ENCODE measurements at places on chromosomes 11 and 22. TPM values are rescaled to one million over a fixed set of nuclear protein-coding genes. Genes with fewer than 3 reads are reported as not detected.

DNA sequence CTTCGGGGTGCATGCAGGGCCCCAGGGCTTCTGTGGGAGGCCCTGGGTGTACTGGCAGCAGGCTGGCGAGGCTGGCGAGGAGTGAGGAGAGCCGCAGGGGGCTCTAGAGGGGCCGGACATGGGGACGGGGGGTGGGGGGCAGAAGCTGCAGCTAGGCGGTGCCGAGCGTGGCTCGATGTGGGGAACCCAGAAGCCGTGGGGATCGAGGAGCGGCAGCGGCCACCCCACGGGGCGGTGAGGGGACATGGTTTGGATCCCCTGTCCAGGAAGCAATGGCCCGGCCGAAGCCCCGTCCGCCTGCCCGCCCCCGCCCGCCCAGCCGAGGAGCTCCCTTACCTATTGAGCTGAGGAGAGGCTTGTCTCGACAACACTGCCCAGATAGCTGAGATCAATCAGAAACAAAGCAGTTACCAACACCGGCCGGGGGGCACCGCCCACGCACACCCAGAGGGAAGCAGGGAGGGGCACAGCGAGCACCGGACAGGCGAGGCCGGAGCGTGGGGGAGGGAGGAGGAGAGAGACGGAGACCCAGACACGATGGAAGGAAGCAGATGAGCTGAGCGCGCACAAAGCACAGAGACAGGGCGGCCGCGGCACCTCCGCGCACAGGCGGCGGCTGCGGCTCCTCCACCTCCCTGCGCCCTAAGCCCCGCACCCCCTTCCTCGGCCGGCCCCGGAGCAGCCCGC, 38.7 kb downstream of the IGSF9B start:
- no peaks in the 10 kb centered on the region for H3K27me3 ChIP-seq
- no peak overlapping the region for H3K4me3 ChIP-seq
- H3K36me3 ChIP-seq, result no peaks in the 10 kb centered on the region
- no peak overlapping the region for H3K27ac ChIP-seq
- no peaks in the 10 kb centered on the region for H3K4me1 ChIP-seq
- no peak for DNase-seq

The SLC2A11 gene
- total RNA-seq, result 8.0 TPM

DNA sequence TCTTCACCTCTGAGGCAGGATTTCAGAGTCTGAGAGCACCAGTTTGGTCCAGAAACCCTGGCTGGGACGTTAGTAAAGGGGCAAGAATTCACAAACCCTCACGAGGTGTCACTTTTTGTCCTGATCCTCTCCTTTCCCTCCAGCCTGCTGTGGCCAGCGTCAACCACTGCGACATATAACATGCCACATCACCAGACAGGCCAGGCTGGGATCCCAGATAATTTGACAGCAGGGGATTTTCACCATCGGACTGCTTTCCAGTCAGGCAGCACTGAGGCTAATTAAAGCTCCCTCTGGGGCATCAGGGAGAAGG, 36.8 kb upstream of the RBFOX2 start:
- H3K4me3 ChIP-seq, result peak overlapping the region; percentile 78
- DNase-seq, result no peak

The DBX1 gene
- not detected for total RNA-seq

The MS4A4A gene
- not detected for total RNA-seq

GRCh38 chr11:111512296-111513239, at the start of gene BTG4:
Gene BTG4, minus strand, starts transcription at chr11:111512386. Its CDS starts 13,610 bp downstream, at chr11:111498776.
- H3K36me3 ChIP-seq, result no peaks in the 10 kb centered on the region
- H3K4me3 ChIP-seq, result no peak within 1 kb of the TSS
- no peak within 1 kb of the TSS for H3K27ac ChIP-seq
- no peak for DNase-seq

The ACR gene
- total RNA-seq, result not detected

- H3K4me3 ChIP-seq, result no peak overlapping the region
- H3K27me3 ChIP-seq, result no peaks in the 10 kb centered on the region
- H3K4me1 ChIP-seq, result no peaks in the 10 kb centered on the region
- no peak for DNase-seq
Measured at GRCh38 chr11:44116234-44116830, 20.9 kb downstream of the EXT2 start.

DNA sequence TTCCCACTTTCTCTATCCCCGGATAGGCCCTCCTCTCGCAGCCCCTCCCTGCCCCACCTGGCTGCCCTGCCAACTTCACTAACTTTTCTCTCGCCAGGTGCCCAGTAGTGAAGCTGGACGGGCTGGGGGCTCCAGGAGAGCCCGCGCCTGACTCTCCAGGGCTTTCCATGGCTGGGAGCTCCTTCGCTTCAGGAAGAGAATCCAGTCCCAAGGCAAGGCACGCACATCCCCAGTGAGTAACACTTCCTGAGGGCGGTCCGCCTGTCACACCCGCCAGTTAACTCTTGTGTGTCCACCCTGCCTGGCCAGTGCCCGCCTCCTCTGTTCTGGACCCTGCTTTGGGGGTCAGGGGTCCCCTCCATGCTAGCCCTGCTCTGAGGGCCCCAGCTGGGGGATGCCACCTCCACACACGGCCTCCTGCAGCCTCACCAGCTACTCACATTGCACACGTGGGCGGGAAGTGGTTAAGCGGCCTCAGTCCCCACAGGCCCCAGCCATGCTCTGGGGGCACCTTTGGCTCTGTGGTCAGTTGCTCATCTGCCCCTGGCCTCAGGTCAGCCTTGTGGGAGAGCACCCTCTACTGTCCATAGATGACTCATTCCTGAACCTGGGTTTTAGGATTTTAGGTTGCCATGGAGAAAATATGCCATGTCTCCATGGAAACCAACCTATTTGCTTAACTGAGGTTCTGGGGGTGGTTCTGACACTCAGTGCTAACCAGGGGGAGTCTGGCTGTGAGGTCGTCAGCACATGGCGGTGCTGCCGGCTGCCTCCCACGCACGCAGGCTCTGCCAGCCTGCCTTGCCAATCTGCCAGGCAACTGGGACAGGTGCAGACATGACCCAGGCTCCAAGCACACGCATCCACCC, at the start of gene RIN1:
Gene RIN1, minus strand, starts transcription at position 201 of the 869 bp plus-strand sequence. Its CDS starts 32 bp downstream, at position 169.
- H3K4me3 ChIP-seq, result peak within 1 kb of the TSS; percentile 81
- DNase-seq, result peak; percentile 95
- peak within 1 kb of the TSS; percentile 96 for H3K27ac ChIP-seq

DNA sequence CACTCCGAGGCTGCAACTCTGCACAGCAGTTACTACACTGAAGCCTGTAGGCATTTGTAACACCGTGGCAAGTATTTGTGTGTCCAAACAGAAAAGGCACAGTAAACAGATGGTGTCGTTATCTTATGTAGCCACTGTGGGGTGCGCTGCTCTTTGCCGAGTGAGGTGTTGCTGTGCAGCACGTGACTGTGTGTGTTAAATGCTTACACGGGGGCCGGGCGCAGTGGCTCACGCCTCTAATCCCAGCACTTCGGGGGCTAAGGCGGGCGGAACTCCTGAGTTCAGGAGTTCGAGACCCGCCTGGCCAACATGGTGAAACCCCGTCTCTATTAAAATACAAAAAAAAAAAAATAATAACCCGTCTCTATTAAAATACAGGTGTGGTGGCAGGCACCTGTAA, 11.5 kb downstream of the ZBED4 start:
- H3K36me3 ChIP-seq, result peaks cover 13% of the 10 kb centered on the region
- H3K27me3 ChIP-seq, result no peaks in the 10 kb centered on the region
- no peak overlapping the region for H3K4me3 ChIP-seq
- no peaks in the 10 kb centered on the region for H3K4me1 ChIP-seq
